ENCODE measurements at places on chromosomes 3 and 15. TPM values are rescaled to one million over a fixed set of nuclear protein-coding genes. Genes with fewer than 3 reads are reported as not detected.

The ACAD9 gene
- 27.3 TPM for total RNA-seq

The SCN5A gene
- not detected for total RNA-seq

The ADCY5 gene
- total RNA-seq, result 23.3 TPM

The GOLGA6B gene
- total RNA-seq, result not detected

The IL17RD gene
- 0.95 TPM for total RNA-seq

The PFN2 gene
- total RNA-seq, result 59.5 TPM

The SERPINI2 gene
- not detected for total RNA-seq

The COL6A5 gene
- total RNA-seq, result not detected

The DNAJA4 gene
- 27.8 TPM for total RNA-seq

The TTLL13 gene
- not detected for total RNA-seq

The TPRA1 gene
- total RNA-seq, result 28.1 TPM

DNA sequence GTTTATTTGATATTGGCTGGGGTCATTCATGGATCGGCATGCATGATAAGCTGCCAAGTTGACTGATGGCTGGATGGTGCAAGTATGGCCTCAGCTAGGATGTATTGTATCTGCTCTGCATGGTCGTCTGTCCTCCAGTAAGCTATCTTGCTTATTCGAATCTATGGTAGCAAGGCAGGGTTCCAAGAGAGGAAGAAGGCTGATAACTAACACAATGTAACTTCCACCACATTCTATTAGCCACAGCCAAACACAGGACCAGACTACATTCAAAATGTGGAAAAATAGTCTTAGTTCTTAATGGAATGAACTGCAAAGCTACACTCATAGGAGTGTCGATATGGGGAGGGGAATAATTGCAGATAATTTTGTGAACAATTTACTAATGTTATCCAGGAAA lies 175.2 kb downstream of the ARPP21 start:
- DNase-seq, result no peak

GRCh38 chr3:38054499-38055001 lies 15.5 kb downstream of the DLEC1 start:
- DNase-seq, result no peak

- DNase-seq, result peak; percentile 51
Measured at GRCh38 chr3:39126532-39127071, 19.1 kb downstream of the TTC21A start.

DNA sequence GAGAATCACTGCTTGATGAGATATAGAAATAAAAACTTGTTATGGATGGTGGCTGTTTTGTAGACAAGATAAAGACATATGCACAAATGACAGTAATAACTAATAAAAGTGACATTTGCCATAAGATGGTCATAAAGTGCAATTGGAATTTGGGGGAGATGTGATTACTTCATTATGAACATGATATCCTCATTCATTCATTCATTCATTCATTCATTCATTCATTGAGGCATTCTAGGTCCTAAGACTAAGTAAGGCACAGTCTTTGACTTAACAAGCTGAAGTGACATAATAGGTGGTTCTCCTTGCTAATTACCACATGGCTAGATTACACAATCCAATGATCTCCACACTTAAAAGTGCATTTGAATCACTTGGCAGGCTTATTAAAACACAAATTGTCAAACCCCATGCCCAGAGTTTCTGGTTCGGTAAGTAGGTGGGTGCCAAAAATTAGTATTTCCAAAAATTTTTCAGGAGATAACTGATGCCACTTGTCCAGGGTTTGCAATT lies 18.9 kb downstream of the RAP2B start:
- DNase-seq, result no peak

- no peak for DNase-seq
Measured at GRCh38 chr15:45631776-45632175, 3.1 kb upstream of the SQOR start.

DNA sequence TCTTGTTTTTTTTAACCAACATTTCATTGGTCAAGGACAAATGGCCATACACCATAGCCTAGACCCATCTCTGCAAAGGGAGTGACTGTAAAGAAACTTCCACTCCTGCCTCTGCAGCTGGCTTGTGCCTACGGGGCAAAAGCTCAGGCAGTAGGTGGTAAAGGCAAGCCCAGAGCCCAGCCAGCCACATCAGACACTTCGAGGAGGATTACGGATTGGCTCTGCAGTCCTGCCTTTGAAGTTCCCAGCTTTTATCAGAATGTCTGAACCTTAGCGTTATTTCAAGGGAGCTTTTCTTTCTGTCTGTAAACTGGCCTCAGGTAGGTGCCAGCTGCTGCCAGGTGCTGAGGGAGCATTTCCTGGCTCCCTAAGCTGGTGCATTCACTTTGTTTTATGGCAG lies 15.6 kb downstream of the ZNF710 start:
- no peak for DNase-seq

DNA sequence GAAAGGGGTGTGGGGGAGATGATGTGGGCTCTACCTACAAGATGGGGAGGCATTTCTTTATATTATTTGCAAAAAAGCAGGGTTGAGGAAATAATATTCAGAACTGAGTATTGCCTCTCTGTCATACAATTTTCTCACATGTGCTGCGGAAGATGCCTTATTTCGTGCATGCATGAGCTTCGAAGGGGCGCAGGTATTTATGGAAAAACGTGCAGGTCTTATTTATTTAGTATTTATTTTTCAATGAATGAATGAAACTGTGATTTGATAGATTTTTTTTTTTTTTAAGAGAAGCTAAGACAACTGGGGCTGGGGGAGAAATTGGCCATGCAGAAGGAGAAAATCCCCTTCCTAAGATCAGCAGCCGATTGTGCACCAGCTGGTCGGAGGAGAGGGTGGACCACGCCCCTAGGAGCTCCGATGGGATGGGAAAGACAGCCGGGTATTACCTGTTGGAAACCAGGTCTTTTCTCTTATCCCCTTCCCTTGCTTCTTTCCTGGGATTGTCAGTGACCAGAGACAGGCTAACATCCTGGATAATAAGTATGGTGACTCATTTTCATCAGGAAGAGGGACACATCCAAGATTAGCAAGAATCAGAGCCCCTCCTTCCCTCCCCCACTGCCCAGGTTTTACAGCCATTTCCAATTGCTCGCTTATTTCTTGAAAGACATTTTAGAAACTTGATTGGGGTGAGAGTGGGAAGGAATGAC lies 875 bp downstream of the GAP43 start:
- DNase-seq, result no peak

DNA sequence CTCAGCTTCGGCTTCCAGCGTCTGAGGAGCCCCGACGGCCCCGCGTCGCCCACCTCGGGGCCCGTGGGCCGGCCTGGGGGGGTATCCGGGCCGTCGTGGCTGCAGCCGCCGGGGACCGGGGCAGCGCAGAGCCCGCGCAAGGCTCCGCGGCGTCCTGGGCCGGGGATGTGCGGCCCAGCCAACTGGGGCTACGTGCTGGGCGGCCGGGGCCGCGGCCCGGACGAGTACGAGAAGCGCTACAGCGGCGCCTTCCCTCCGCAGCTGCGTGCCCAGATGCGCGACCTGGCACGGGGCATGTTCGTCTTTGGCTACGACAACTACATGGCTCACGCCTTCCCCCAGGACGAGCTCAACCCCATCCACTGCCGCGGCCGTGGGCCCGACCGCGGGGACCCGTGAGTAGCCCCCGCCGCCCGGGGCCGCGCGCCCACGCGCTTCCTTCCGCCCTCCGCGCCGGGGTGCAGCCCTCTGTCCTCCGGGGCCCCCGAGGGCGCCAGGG lies 462 bp downstream of the EDEM1 start:
- DNase-seq, result peak; percentile 36

GRCh38 chr15:74800559-74801094 lies 12.0 kb upstream of the LMAN1L start:
- peak; percentile 82 for DNase-seq

GRCh38 chr3:131491775-131492174 lies 11.0 kb downstream of the MRPL3 start:
- DNase-seq, result no peak

GRCh38 chr3:120637851-120638559 lies 41.9 kb downstream of the NDUFB4 start:
- no peak for DNase-seq

- no peak for DNase-seq
Measured at GRCh38 chr3:142152384-142152783, 3.0 kb upstream of the TFDP2 start.

- DNase-seq, result no peak
Measured at GRCh38 chr3:195102609-195103467, 168.1 kb downstream of the XXYLT1 start.

DNA sequence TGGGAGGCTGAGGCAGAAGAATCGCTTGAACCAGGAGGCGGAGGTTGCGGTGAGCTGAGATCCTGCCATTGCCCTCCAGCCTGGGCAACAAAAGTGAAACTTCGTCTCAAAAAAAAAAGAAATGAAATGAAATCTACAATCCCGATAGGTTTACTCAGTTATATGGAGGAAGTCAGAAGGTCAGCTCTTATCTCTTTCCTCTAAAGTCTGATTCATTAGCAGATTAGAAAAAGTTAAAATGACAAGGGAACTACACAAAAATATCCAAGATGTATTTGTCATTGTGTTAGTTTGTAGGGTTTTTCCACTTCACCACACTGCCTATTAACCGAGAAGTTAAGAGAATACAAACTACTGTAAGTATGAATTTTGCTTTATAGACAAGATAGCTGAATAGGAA lies 420.6 kb downstream of the SHQ1 start:
- no peak for DNase-seq

DNA sequence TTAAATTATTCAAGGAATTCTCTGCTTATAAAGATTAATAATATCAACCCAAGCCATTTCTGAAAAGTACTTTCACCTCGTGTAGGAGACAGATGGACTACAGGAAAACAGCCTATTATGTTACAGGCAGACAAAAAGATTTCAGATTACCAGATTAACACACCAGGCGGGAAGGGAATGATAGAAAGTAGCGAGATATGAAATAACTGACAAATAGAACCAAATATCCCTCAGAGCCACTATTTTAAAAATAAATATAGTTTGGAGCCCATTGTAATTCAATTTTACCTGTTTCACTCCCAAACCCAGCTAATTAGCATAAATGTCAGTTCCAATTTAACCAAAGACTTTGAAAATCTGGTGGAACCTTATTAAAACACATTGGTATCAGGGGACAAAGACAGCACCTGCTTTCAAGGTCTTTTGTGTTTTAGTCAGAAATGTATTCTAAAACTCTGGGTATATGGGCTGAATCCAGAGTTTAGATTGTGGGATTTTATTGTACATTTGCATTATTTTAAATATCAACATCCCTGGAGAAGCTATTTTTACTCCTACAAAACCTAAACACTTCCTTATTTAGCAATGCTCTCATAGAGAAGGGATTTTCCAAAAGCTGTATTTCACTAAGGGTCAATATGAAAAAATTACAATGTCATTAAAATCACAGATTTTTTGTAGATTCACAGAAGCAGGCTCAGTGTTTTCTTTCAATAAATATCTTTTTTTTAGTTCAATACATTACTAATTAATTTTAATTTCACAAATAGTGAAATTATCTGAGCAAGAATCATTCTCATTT lies 138.4 kb downstream of the TNIK start:
- DNase-seq, result no peak

GRCh38 chr15:27723821-27724220 lies 375.3 kb downstream of the OCA2 start:
- no peak for DNase-seq

GRCh38 chr3:140754936-140755335 lies 77.1 kb downstream of the TRIM42 start:
- DNase-seq, result no peak

GRCh38 chr3:882533-882932 lies 210.3 kb upstream of the CNTN6 start:
- DNase-seq, result no peak

DNA sequence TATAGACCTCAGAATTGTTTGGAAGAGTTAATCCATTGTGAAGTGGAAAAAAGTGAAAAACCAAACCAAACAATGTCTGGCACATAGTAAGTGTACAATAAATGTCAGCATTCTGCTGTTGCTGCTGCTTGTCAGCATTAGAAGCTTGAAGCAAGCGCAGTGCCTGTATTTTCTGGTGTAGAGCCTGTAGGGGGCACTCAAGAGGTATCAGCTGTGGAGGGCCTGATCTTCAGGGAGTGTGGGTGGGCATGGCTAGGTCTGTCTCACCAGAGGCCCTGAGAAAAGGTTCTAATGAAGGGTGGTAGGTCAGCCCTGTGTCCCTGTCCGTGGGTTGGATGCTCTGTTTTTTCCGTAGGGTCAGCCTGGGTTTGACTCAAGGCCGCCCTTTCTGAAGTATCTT lies 3.6 kb downstream of the ADAMTSL3 start:
- DNase-seq, result no peak

DNA sequence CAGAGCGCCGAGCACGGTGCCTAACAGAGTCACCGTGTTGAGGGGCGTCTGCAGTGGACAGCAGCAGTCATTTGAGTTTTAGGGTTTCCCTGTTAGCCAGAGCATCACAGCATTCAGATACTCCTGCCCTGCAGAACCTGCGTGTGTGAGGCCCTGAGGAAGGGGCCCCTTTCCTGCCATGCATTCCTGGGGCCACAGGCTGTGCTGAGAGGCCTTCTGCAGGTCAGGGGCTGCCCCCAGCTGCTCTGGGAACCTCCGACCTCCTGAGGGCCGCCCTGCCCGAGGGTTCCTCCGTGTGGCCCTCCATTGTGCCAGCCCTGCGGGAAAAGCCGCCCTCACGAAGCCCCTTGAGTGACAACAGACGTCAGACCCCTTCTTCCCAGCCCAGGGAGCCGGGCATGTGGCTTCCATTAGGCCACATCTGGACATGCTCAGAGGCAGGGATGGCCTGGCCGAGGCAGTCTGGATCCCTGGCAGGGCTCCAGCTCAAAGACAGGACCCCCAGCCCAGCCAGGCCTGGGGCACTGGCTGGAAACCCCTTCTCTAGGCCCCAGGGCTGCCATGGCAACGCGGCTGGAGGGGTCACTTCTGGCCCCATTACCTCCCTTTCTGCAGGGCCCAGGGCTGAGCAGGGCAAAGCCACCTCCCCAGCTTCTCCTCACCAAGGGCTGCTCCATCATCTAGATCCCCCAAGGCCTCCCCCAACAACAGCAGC lies 25.3 kb downstream of the FBLN2 start:
- no peak for DNase-seq

- DNase-seq, result no peak
Measured at GRCh38 chr3:179452176-179452564, 900 bp upstream of the GNB4 start.

Measured in Peyer's patch (tissue), 4 donors.